ENCODE measurements at places on chromosomes 12 and 14. TPM values are rescaled to one million over a fixed set of nuclear protein-coding genes. Genes with fewer than 3 reads are reported as not detected.

DNA sequence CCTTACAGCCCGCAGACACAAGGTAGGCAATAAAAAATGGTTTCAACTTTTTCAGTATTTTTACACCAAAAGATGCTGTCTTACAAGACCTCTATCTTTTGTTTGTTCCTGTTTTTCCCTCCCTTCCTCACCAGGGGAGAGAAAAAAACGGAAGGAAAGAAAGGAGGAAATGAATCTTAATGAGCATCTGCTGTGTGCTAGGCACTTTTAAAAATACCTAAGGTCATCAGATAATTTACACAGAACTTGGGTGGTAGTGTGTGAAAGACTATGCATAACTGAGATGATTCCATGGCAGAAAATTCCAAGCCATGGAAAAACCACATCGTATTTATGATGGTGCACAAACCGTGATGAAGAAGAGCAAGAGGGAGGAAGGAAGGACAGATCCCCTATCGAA, 121.2 kb downstream of the DIP2B start:
- no peak for DNase-seq

DNA sequence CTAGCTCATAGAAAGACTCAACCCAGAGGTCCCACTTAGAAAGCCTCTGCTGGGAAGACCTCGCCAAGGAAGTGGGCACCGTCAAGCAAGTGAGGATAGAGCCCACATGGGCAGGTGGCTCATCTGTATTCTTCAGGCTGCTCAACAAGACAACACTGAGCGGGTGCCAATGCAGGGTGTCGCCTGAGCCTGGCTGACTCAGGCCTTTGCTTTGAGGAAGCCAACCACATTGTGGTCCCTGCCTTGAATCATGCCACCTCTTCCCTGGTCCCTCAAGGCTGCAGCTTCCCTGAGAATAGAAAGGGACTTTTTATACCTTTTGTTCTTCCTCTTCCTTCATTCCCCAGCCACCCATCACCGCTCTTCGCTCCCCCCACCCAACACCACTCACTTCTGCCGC, 2.1 kb upstream of the RNASE13 start:
- peak; percentile 32 for DNase-seq

GRCh38 chr12:11895421-11896078, 175.2 kb upstream of the BCL2L14 start:
- DNase-seq, result no peak

DNA sequence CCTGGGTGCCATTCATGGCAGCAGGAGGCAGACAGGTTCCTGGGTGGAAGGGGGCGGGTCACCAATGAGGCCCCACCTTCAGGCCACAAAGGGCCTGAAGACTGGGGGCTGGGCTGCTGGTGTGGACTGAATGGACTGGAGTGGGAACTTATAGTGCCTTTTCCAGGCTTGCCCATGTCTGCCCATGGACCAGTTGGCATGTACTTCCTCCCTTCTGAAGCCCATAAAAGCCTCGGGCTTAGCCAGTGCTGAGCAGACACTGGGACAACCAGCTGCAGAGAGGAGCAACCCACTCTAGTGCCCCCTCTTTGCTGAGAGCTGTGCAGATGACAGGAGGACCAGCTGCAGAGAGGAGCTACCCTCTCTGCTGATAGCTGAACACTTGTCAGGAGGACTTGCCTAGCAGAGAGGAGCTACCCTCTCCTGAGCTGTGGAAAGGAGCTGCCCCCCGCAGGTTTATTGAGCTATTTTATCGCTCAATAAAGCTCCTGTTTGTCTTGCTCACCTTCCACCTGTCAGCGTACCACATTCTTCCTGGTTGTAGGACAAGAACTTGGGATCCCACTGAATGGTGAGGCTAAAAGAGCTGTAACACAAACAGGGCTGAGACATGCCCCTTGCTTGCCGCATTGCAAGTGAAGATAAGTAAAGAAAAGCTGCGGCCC, 34.0 kb downstream of the APAF1 start:
- DNase-seq, result no peak

- DNase-seq, result no peak
Measured at GRCh38 chr14:76146976-76147375, 4.7 kb upstream of the GPATCH2L start.

- peak; percentile 66 for DNase-seq
Measured at GRCh38 chr14:37253905-37254304, 56.2 kb downstream of the MIPOL1 start.

The SIX1 gene
- 7.7 TPM for total RNA-seq

The PRH2 gene
- total RNA-seq, result not detected

The TPH2 gene
- not detected for total RNA-seq

GRCh38 chr12:4483885-4484823, 38.5 kb upstream of the FGF6 start:
- no peak for DNase-seq

GRCh38 chr14:94575730-94576585, 5.3 kb upstream of the SERPINA5 start:
- DNase-seq, result peak; percentile 18

- DNase-seq, result peak; percentile 17
Measured at GRCh38 chr14:24398653-24399446, at the start of gene NYNRIN. TSS of gene NYNRIN (plus strand) at chr14:24399003. CDS start at chr14:24399247, 244 bp downstream.

The TEX52 gene
- not detected for total RNA-seq

The KLHDC1 gene
- 1.5 TPM for total RNA-seq

GRCh38 chr12:38921025-38921677, 15.8 kb upstream of the CPNE8 start:
- peak; percentile 52 for DNase-seq

The WNT5B gene
- total RNA-seq, result 42.9 TPM

DNA sequence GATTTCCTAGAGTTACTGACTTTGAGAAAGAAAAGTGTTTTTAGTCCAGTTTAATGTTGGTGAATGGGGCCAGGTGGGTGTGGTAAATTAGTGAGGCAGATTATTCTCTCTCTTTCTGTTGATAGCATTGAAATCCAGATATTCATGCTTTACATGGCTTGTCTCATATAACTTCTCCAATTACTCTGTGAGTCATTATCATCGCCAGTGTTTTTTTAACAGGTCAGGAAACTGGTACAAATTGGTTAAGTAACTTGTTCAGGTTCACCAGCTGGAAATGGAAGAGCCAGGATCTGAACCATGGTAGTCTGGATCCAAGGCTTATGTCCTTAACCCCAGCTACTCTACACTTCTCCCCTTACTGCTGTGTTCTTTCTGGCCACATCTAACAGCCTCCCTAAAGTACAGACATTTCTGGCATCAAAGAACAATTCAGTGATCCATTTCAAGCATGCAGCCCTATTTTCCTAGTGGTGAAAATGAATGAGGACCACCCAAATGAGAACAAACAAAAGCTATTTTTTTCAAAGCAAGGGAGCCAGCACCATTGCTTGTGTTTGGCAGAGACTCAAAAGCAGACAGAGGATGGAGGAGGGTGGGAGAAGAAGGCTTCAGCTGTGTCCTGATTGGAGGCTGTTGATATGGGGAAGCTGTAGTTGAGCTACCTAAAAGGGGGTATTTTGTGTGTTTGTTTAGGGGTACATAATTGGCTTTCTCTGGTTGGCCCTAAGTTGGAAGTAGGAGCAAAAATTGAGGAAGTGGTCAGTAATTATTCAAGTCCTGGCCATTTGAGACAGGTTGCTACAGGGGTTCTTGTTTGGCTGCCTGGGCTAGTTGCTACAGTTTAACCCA, 1.7 kb downstream of the IRAK3 start:
- DNase-seq, result peak; percentile 26

GRCh38 chr12:94305130-94305957, 154.3 kb downstream of the CEP83 start:
- DNase-seq, result no peak

DNA sequence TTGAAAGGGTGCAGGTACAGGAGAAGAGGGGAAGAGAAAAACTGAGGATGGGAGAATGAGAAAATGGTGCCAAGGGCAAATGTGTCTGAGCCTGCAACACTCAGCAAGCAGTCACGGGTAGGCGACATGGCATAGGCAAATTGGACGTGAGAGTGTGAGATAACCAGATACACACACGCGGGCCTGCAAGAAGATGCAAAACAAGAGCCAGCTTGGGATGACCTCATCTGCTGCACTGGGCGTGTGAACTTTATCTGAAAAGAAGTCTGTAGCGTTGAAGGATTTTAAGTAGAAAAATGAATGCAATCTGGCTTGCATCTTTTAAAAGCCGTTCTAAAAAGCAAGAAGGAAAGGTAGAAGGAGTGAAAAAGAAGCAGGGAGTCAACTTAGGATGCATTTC, 160.4 kb downstream of the NTF3 start:
- DNase-seq, result no peak

- DNase-seq, result no peak
Measured at GRCh38 chr12:132343294-132344004, 14.1 kb upstream of the GALNT9 start.

All from RPMI7951 (cell line).